ENCODE measurements at places on chromosomes 6 and 20.
A peak's percentile ranks its signal among the peaks of the same experiment; 100 is the strongest.

- DNase-seq, result peak; percentile 21
These were observed 150.3 kb downstream of the SYCP2 start for GRCh38 chr20:59782986-59783640.

- peak; percentile 56 for DNase-seq
These were observed 10.7 kb downstream of the HCK start for GRCh38 chr20:32062776-32063170.

GRCh38 chr6:158312672-158313397 lies 570 bp downstream of the TULP4 start:
- DNase-seq, result no peak

- no peak for DNase-seq
These were observed 26.7 kb upstream of the YWHAB start for GRCh38 chr20:44858606-44859360.

DNA sequence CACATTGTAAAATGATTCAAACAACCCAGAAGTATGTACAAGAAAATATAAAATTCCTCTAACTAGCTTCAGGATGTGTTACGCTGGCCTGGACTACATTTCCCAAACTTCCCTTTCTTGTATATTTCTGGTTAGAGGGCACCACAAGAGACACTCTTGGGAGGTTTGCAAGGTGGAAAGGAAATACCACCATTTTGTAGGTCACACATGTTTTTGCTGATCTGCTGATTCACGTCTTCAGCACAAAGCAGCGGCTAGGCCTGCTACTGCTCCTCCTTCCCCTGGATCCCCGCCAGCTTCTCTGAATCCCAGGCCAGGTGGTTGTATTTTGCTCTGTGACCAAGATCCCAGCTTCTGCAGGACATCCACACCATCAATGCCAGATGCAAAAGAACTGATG lies 104.2 kb downstream of the AGPAT4 start:
- no peak for DNase-seq
